ENCODE measurements at places on chromosomes 16 and 17. TPM values are rescaled to one million over a fixed set of nuclear protein-coding genes. Genes with fewer than 3 reads are reported as not detected.

CDRT15L2 gene
- total RNA-seq: not detected

PTGES3L gene
- total RNA-seq: 0.48 TPM

TRPV2 gene
- 9.8 TPM for total RNA-seq

G6PC1 gene
- not detected for total RNA-seq

CASKIN1 gene
- 0.68 TPM for total RNA-seq

SOX8 gene
- total RNA-seq: 12.2 TPM

TSPAN10 gene
- total RNA-seq: 9.2 TPM

TMIGD1 gene
- total RNA-seq: not detected

ABCC11 gene
- 1.4 TPM for total RNA-seq

PIMREG gene
- total RNA-seq: 3.2 TPM

TLCD2 gene
- total RNA-seq: 2.2 TPM

MT3 gene
- not detected for total RNA-seq

PPP1R27 gene
- total RNA-seq: 1.3 TPM

KCNJ16 gene
- not detected for total RNA-seq

TBC1D3K gene
- not detected for total RNA-seq

SLFN13 gene
- total RNA-seq: 2.2 TPM

PRSS8 gene
- total RNA-seq: 168 TPM

PIPOX gene
- total RNA-seq: 3.5 TPM

CMIP gene
- total RNA-seq: 67.7 TPM

PPL gene
- 335 TPM for total RNA-seq

TAT gene
- total RNA-seq: 2.0 TPM

CALB2 gene
- total RNA-seq: 6.7 TPM

C17orf58 gene
- 8.0 TPM for total RNA-seq

SPN gene
- 6.3 TPM for total RNA-seq

ALOX12 gene
- total RNA-seq: 34.4 TPM

KCNAB3 gene
- 2.4 TPM for total RNA-seq

ZNF385C gene
- total RNA-seq: 0.60 TPM

KCNJ12 gene
- total RNA-seq: 5.7 TPM

HP gene
- 9.6 TPM for total RNA-seq

CPHXL2 gene
- not detected for total RNA-seq

NTN1 gene
- 5.9 TPM for total RNA-seq

ADAD2 gene
- total RNA-seq: not detected

TPPP3 gene
- 129 TPM for total RNA-seq

ALDH3A1 gene
- total RNA-seq: 41.7 TPM

TMC7 gene
- total RNA-seq: 2.6 TPM

CX3CL1 gene
- 13.1 TPM for total RNA-seq

AOC3 gene
- total RNA-seq: 9.4 TPM

ZPBP2 gene
- not detected for total RNA-seq

TP53TG3 gene
- not detected for total RNA-seq

SERPINF2 gene
- total RNA-seq: 3.9 TPM

SULT1A2 gene
- total RNA-seq: not detected

TMEM98 gene
- total RNA-seq: 30.4 TPM

C17orf107 gene
- 9.8 TPM for total RNA-seq

CLEC3A gene
- total RNA-seq: not detected

CCL18 gene
- not detected for total RNA-seq

CLEC19A gene
- not detected for total RNA-seq

CYBA gene
- 23.7 TPM for total RNA-seq

All from suprapubic skin (tissue), 4 donors.